SK-N-MC (cell line): ENCODE measurements at places on chromosomes 6 and 20.

GRCh38 chr6:149806127-149806526 lies 56.6 kb downstream of the PCMT1 start:
- no peak for DNase-seq

DNA sequence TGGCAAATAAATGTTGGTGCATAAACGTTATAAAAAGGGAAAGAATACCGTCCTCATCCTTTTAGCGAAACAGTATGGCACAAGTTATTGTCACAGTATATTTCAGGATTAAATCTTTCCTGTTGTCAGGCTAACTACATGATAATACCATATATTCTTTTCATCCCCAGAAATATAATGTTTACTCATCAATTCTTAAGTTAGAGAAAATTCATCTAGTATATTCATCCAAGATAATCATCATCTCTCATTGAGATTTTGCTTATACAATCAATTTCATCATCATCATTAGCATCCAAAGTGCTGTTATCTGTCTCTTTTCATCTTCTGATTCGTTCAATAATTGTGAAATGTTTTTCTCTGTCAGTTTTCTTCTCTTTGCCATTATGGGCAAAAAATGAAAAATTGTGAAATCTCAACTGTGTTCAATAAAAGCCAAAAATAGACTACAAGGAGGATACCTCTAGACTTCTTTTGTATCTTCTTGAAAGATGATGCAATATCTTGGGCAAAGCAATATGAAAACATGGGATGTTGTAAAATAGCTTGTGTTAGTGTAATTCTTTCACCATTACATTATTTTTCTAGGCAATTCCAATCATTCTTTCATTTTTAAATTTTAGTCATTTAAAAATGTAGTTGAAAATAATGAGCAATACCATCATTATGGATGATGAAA lies 2.6 kb downstream of the SPACA1 start:
- DNase-seq, result no peak

DNA sequence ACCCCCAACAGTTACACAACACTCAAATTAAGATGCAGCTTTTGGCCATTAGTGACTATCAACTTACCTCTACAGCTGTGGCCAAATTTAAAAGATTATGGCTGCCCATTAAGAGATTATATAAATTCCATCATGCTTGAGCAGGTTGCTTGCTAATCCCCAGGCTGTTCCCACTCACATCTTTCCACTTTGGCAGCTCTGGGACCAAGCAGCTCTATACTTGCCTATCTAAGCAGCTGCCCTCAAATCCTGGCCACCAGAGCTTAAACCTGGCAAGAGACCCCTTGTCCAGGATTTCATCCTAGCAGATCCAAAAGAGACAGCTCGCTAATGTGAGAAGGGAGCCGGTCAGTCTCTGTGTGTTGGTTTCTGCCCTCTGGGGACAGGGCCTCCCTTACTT lies 127.9 kb downstream of the SLC23A2 start:
- DNase-seq, result no peak

DNA sequence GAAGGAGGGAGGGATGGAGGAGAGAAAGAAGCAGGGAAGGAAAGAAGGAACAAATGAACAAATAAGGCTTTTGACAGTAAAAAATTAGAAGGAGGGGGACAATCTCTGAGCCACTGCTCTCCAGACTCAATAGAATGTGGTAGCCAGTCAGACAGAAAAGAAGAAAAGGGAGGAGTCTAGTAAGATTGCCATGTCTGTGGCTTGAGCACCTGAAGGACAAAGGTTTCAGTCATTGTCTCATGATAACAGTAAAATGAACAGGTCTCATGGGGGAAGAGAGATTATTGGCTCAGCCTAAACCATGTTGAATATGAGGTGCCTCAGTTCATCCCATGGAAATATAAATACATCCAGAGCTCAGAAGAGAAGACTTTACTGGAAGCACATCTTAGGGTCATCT lies 14.0 kb upstream of the LOC128125822 start:
- DNase-seq, result no peak

GRCh38 chr20:57582432-57583288 lies 21.8 kb downstream of the PCK1 start:
- peak; percentile 66 for DNase-seq

- no peak for DNase-seq
Measured at GRCh38 chr6:28568515-28569108, 42.9 kb downstream of the GPX5 start.

GRCh38 chr6:147904416-147904815 lies 395.9 kb downstream of the SAMD5 start:
- DNase-seq, result no peak

- no peak for DNase-seq
Measured at GRCh38 chr20:8432435-8433148, 300.5 kb downstream of the PLCB1 start.

GRCh38 chr6:11389977-11390376 lies 147.6 kb upstream of the TMEM170B start:
- DNase-seq, result no peak

DNA sequence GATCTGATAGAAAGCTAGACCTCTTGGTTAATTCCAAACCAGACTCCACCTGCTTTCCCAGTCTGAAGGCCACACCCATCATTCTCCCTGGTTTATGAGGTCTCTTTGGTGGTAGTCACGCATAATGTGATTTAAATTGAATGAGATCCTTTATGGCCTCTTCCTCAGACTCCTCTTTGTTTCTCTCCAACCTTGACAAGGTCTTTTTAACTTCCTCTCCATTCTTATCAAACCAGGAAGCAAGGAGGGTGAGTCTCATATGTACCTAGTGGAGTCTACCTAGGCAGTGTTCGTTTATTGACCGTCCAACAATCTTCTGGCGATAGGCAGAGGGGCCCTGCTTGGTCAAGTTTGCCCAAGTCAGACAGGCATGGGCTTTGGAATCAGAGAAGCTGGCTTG lies 184.2 kb upstream of the LAMP5 start:
- no peak for DNase-seq

DNA sequence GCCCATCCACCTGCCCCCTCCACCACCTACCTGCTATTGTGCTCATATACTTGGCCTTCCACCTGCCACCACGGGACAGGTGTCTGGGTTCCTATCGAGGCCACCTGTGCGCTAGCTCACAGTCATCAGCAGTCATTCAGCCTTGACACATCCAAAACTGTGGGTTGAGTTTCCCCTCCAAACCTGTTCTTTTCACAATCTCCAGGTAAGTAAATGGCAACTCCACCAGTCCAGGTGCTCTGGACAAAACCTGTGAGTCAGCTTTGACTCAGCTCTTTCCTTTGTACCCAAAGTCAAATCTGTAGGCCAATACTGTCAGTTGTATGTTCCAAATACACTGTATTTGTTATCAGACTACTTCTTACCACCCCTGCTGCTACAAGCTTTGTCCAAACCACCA lies 52.6 kb downstream of the SPTLC3 start:
- DNase-seq, result no peak

GRCh38 chr6:25192590-25193459 lies 86.3 kb upstream of the CARMIL1 start:
- DNase-seq, result no peak

- DNase-seq, result no peak
Measured at GRCh38 chr20:53502820-53503219, 90.8 kb downstream of the ZNF217 start.
